A549 treated with CORT108297 at 1 μM for 4 hours (cell line): ENCODE measurements at places on chromosomes 2 and 18. TPM values are rescaled to one million over a fixed set of nuclear protein-coding genes. Genes with fewer than 3 reads are reported as not detected.

RNF152 gene
- 0.02 to 0.06 TPM (median 0.04 TPM) in 4 of 5 replicates, not detected in the other for total RNA-seq

PROKR1 gene
- total RNA-seq = not detected in 5 replicates

CFC1 gene
- total RNA-seq = not detected in 5 replicates

TMEM200C gene
- 0.04 to 0.05 TPM in 2 of 5 replicates, not detected in the others for total RNA-seq

SCYGR5 gene
- total RNA-seq = not detected in 5 replicates

PID1 gene
- 2.9 to 3.8 TPM (median 3.2 TPM) in 5 replicates for total RNA-seq

OTOF gene
- total RNA-seq = 0.05 to 0.15 TPM (median 0.07 TPM) in 5 replicates

PSMD14 gene
- total RNA-seq = 100.0 to 139 TPM (median 104 TPM) in 5 replicates

PLCL1 gene
- total RNA-seq = 0.02 TPM in 1 of 5 replicates, not detected in the others

SPIRE1 gene
- total RNA-seq = 12.9 to 18.1 TPM (median 17.0 TPM) in 5 replicates

GALNT14 gene
- 44.4 to 51.6 TPM (median 48.4 TPM) in 5 replicates for total RNA-seq

POTEE gene
- 0.03 to 0.07 TPM (median 0.06 TPM) in 5 replicates for total RNA-seq

RAB17 gene
- 0.13 to 0.28 TPM (median 0.18 TPM) in 4 of 5 replicates, not detected in the other for total RNA-seq

ACKR3 gene
- total RNA-seq = 20.2 to 28.9 TPM (median 24.0 TPM) in 5 replicates

SCYGR4 gene
- total RNA-seq = not detected in 5 replicates

TMEM169 gene
- 0.18 to 0.42 TPM (median 0.34 TPM) in 5 replicates for total RNA-seq

FTCDNL1 gene
- 2.2 to 3.2 TPM (median 2.6 TPM) in 5 replicates for total RNA-seq

TFPI gene
- total RNA-seq = 42.5 to 65.2 TPM (median 55.3 TPM) in 5 replicates

VWA3B gene
- total RNA-seq = 0.06 to 0.26 TPM (median 0.09 TPM) in 5 replicates

MARCHF7 gene
- 43.6 to 81.4 TPM (median 56.5 TPM) in 5 replicates for total RNA-seq

ALPI gene
- total RNA-seq = not detected in 5 replicates
